ENCODE measurements at places on chromosomes 7 and 10. TPM values are rescaled to one million over a fixed set of nuclear protein-coding genes. Genes with fewer than 3 reads are reported as not detected.

CYP26C1 gene
- 0.02 TPM for polyA plus RNA-seq

ARHGEF35 gene
- polyA plus RNA-seq: 1.9 TPM

ACSL5 gene
- 6.6 TPM for polyA plus RNA-seq

NME8 gene
- polyA plus RNA-seq: not detected

AKR1C8 gene
- polyA plus RNA-seq: not detected

USP54 gene
- 9.5 TPM for polyA plus RNA-seq

PPP1R17 gene
- not detected for polyA plus RNA-seq

CLEC2L gene
- polyA plus RNA-seq: not detected

LEP gene
- polyA plus RNA-seq: 0.36 TPM

UBTD1 gene
- 15.0 TPM for polyA plus RNA-seq

NCOA4 gene
- polyA plus RNA-seq: 117 TPM

GIMAP1 gene
- polyA plus RNA-seq: not detected

GRB10 gene
- 11.1 TPM for polyA plus RNA-seq

OPN4 gene
- not detected for polyA plus RNA-seq

GBX1 gene
- not detected for polyA plus RNA-seq

CCDC3 gene
- polyA plus RNA-seq: 0.36 TPM

UCN3 gene
- polyA plus RNA-seq: not detected

PDE6C gene
- not detected for polyA plus RNA-seq

SPDYE2B gene
- not detected for polyA plus RNA-seq

SUPV3L1 gene
- 31.8 TPM for polyA plus RNA-seq

FOXP2 gene
- polyA plus RNA-seq: 5.4 TPM

PKD2L1 gene
- not detected for polyA plus RNA-seq

PDE1C gene
- 16.6 TPM for polyA plus RNA-seq

CYP3A5 gene
- 1.9 TPM for polyA plus RNA-seq

PIP4K2A gene
- 28.5 TPM for polyA plus RNA-seq

MEOX2 gene
- polyA plus RNA-seq: 0.28 TPM

PTPRE gene
- polyA plus RNA-seq: 0.75 TPM

MKI67 gene
- polyA plus RNA-seq: 24.8 TPM

MYOZ1 gene
- 0.12 TPM for polyA plus RNA-seq

PUS7 gene
- 16.0 TPM for polyA plus RNA-seq

SLC16A9 gene
- polyA plus RNA-seq: 0.56 TPM

CHST15 gene
- 11.7 TPM for polyA plus RNA-seq

UPK3B gene
- not detected for polyA plus RNA-seq
